ENCODE measurements at places on chromosomes 4 and X.

DNA sequence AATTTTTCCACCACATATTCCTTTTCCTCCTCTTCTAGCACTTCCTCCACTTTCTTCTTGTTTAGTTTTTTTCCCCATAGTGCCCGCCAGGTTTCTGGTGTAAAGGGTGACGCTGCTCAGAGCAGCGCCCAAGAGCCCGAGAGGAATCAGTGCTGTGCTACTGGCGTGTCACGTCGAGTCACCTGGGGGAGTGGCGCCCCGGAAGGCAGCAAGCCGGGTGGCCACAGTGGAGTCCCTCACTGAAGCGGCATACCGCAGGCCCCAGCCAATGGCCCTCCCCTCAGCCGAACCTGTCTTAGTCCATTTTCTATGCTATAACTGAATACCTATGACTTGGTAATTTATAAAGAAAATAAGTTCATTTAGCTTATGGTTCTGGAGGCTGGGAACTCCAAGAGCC, 51.5 kb downstream of the SPIN4 start:
- DNase-seq = no peak

DNA sequence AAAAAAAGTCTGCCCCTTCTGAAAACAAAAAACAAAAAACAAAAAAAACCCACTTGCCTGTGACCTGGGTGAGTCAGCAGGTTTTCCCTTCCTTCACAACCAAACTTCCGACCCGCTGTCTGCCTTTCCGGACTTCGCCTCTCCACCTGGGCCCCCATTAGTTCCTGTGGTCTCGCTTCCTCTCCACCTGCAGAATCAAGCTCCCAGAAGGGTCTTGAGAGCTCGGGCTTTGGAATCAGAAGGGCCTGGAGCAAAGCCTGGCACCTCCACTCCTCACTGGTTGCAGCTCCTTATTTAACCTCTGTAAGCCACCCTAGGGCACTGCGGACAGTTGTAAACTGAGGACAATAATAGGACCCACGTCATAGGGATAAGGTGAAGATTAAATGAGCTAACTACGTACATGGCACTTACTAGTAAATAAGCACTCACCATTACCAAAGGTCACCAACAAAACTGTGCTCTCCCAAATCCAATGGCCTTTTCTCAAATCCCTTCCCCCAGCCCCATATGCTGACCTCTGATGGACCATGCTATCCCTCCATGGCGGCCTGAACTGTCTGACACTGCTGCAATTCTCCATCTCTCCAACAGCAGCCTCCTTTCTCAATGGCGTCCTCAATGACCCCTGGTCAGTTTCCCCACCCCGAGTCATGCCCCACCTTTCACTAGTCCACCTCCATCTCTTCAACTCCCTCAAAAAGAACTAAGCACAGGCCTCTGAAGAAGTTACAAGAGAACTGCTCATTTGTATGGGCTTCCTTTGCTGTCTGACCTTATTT, 64.2 kb downstream of the IRF2 start:
- DNase-seq = no peak

GRCh38 chr4:42142591-42142990, 9.9 kb downstream of the BEND4 start:
- DNase-seq = no peak

GRCh38 chr4:144740316-144740715, 94.4 kb downstream of the HHIP start:
- no peak for DNase-seq

GRCh38 chr4:112280386-112281056, 5.2 kb downstream of the TIFA start:
- no peak for DNase-seq

- no peak for DNase-seq
Measured at GRCh38 chrX:96861218-96861617, 22.5 kb upstream of the RPA4 start.

DNA sequence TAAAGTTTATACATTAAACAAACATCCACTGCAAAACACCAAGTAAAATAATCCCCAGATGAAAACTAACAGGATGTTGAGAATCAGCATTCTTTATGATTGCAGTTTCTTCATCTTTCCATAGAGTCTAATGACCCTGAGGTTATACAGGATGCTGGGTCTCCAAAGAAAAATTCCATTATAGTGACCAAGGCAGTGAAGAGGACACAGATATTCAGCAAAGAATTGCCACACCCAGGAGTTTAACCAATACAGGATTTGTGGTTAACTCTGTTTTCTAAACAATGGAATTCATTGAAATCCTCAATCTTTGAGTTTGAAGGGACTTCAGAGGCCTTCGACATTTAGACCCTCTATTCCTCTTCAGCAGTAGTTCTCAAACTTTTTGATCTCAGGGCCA, 76.2 kb upstream of the ESX1 start:
- DNase-seq = no peak

GRCh38 chrX:151175283-151176062, 911 bp upstream of the GPR50 start:
- DNase-seq = no peak

GRCh38 chrX:132173647-132174046, 45.6 kb downstream of the RAP2C start:
- DNase-seq = no peak

DNA sequence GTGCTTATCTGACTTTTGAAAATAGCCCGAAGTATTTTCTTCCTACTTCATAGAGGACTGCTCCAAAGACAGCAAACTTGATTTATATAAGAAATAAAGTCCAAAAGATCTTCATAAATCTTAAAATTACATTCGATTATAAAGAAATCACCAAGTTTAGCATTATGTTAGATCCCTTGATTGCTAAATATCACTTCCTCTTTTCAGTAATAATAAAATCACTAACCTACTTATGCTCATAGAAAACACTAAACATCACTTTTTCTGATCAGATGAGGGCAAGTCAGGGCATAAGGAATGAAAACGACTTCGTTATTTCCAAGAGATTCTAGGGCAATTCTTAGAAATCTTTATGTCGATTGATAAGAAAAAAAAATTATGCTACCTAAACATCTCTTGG, 32.0 kb downstream of the DYNLT3 start:
- DNase-seq = no peak

GRCh38 chrX:153981771-153982533, 9.4 kb downstream of the TMEM187 start:
- no peak for DNase-seq

DNA sequence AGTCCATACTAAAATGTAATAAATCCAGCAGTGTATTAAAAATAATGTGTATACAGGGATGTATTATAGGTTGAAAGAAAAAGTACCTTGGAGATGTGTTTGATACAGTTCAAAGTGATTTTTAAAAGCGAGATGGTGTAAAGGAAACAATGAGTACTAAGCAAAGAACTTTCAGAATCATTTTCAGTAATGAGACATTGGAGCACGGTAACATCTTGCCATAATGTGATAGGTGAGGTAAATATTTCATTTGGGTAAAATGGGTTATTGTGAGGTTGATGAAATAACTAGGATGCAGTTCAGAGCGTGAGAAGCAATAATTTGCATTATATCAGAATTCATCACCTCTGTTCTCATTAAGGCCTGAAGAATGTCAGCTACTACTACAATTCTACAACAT, 25.9 kb downstream of the EIF2S3 start:
- no peak for DNase-seq

DNA sequence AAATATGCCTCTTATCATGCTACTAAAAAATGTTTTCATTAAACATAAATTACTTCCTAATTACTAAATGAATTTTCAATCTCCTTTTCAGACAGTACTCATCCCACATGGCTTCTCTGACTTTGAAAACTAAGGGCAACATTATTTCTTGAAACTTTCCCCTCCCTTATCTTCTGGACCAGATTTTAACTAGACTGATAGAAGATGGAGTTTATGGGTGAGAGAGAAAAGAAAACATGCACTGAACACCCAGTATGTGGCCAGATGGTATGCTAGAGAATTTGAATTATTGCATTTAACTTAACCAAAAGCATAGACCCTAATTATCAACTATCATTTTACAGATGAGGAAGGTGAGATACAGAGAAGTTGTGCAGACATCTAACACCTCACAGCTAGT, 16.8 kb downstream of the CNOT6L start:
- no peak for DNase-seq

- DNase-seq = no peak
Measured at GRCh38 chr4:129384974-129385373, 289.0 kb downstream of the C4orf33 start.

DNA sequence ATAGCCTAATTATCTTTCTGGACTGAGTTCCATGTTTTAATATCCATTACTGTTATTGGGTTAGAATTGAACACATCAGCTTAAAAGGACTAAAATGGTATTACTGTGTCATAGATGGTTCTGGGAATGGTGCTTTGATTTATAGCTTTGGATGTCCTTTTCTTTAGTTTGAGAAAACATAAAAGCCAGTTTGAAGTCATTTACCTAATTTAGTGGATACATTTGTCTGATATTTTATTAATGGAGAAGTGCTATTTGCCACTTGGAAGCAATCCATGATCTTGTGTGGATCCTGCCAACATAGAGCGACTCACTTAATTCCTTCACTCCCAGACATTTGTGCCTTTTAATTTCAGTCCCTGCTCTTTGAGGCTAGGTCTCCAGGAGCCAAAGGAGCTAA, 212.4 kb upstream of the PACRGL start:
- no peak for DNase-seq

GRCh38 chr4:91330555-91331137, 973.1 kb upstream of the GRID2 start:
- DNase-seq = no peak

All from NCI-H2029 treated with DMSO at 0.1 percent for 48 hours (cell line).